H1 (cell line): ENCODE measurements at places on chromosomes 1 and 21. TPM values are rescaled to one million over a fixed set of nuclear protein-coding genes. Genes with fewer than 3 reads are reported as not detected.

DNA sequence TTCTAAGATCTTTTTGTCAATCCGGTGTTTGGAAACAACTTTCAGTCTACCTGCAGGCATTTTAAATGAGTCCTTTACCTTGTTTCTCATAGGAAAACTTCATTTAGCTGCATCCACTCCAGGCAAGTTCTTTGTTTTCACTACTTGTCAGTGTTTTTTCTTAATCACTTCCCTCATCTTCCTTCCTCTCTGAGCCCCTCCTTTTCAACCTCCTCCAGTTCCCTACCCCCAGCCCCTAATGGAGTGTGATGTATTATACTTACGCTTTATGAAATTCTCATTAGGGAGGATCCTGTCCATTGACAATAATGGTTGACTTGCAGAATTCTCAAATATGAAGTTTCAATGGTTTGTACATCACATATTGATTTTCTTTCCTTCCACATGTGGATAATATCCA is 62.5 kb upstream of the BACH1 start:
- DNase-seq = no peak
- no peaks in the 10 kb centered on the region; the same call in 1 of the 2 replicates for H3K4me1 ChIP-seq
- H3K27me3 ChIP-seq = no peaks in the 10 kb centered on the region
- no peak overlapping the region for H3K27ac ChIP-seq
- H3K4me3 ChIP-seq = no peak overlapping the region

GRCh38 chr1:58047265-58047858 is 499.2 kb downstream of the OMA1 start:
- H3K27me3 ChIP-seq = no peaks in the 10 kb centered on the region
- H3K4me3 ChIP-seq = no peak overlapping the region
- DNase-seq = no peak
- H3K36me3 ChIP-seq = no peaks in the 10 kb centered on the region
- H3K4me1 ChIP-seq = no peaks in the 10 kb centered on the region

FCRL1 gene
- not detected in 2 replicates for total RNA-seq

GRCh38 chr1:192967901-192968300 is 91.3 kb downstream of the UCHL5 start:
- H3K36me3 ChIP-seq = no peaks in the 10 kb centered on the region
- no peak for DNase-seq
- H3K27me3 ChIP-seq = no peaks in the 10 kb centered on the region
- H3K27ac ChIP-seq = no peak overlapping the region
- no peak overlapping the region for H3K4me3 ChIP-seq
- H3K4me1 ChIP-seq = no peaks in the 10 kb centered on the region
